HCT116 (cell line): ENCODE measurements at places on chromosomes 3 and 15.

GRCh38 chr3:10594915-10595314, 89.5 kb upstream of the ATP2B2 start:
- H3K4me3 ChIP-seq: no peak overlapping the region
- peaks cover 41% of the 10 kb centered on the region for H3K27me3 ChIP-seq
- peak; percentile 62 for DNase-seq
- no peak overlapping the region for H3K27ac ChIP-seq

- H3K27ac ChIP-seq: no peak overlapping the region
- H3K27me3 ChIP-seq: no peaks in the 10 kb centered on the region
- H3K4me3 ChIP-seq: no peak overlapping the region
- H3K4me1 ChIP-seq: no peaks in the 10 kb centered on the region
- DNase-seq: no peak
- no peaks in the 10 kb centered on the region for H3K36me3 ChIP-seq
Measured at GRCh38 chr3:24457719-24458118, 36.9 kb downstream of the THRB start.

DNA sequence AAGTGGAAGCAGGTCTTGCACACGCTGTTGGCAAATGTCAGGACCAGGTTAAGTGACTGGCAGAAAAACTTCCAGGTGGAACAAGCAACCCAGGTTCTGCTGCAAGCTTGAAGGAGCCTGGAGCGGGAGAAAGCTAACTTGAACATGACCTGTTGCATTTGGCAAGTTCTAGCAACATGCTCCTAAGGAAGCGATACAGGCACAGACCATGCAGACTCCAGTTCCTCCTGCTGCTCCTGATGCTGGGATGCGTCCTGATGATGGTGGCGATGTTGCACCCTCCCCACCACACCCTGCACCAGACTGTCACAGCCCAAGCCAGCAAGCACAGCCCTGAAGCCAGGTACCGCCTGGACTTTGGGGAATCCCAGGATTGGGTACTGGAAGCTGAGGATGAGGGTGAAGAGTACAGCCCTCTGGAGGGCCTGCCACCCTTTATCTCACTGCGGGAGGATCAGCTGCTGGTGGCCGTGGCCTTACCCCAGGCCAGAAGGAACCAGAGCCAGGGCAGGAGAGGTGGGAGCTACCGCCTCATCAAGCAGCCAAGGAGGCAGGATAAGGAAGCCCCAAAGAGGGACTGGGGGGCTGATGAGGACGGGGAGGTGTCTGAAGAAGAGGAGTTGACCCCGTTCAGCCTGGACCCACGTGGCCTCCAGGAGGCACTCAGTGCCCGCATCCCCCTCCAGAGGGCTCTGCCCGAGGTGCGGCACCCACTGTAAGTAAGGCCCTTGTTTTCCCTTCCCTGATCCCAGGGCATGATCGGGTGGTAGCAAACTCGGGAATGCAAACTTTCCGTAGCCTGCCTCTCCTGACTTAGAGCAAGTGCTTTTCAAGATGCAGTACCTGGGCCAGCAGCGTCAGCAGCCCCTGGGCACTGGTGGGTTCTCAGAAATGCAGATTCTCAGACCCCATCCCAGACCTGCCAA, 759 bp downstream of the GALNT15 start:
- no peak overlapping the region for H3K27ac ChIP-seq
- no peaks in the 10 kb centered on the region for H3K36me3 ChIP-seq
- H3K4me3 ChIP-seq: no peak overlapping the region
- no peaks in the 10 kb centered on the region for H3K27me3 ChIP-seq
- peaks cover 9% of the 10 kb centered on the region; the same call in 1 of the 2 replicates for H3K4me1 ChIP-seq

- H3K4me1 ChIP-seq: no peaks in the 10 kb centered on the region
- DNase-seq: no peak
- H3K4me3 ChIP-seq: no peak overlapping the region
- H3K27ac ChIP-seq: no peak overlapping the region
- no peaks in the 10 kb centered on the region for H3K36me3 ChIP-seq
Measured at GRCh38 chr3:35320646-35321407, 318.5 kb upstream of the ARPP21 start.

- H3K27ac ChIP-seq: no peak overlapping the region
- no peaks in the 10 kb centered on the region for H3K36me3 ChIP-seq
- DNase-seq: no peak
Measured at GRCh38 chr3:174199696-174200095, 659.4 kb upstream of the NAALADL2 start.

GRCh38 chr3:39118079-39118478, 10.6 kb downstream of the TTC21A start:
- no peaks in the 10 kb centered on the region for H3K36me3 ChIP-seq
- no peak overlapping the region for H3K27ac ChIP-seq
- no peak overlapping the region for H3K4me3 ChIP-seq
- DNase-seq: no peak

DNA sequence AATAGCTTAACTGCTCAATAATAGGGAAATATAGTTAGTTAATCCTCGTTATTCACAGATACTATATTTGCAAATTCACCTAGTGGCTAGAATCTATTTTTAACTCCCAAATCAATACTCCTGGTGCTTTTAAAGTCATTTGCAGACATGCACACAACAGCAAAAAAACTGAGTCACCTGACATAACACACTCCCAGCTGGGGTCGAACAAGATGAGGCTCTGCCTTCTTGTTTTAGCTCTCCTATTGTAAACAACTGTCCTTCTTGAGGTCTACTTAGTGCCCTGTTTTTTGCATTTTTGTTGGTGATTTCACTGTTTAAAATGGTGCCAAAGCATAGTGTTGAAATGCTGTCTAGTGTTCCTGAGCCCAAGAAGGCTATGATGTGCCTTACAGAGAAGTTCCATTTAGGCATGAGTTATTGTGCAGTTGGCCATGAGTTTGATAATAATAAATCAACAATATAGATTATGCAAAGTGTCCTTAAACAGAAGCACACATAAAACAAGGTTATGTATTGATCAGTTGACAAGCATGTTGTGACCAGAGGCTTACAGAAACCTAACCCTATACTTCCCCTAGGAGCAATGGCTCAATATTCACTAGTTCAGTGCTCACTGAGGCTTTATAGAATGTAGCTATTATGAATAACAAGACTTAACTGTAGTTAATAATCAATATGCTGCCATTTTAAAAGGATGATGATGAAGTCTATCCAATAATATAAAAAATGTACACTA, 18.6 kb downstream of the MAP3K13 start:
- H3K36me3 ChIP-seq: no peaks in the 10 kb centered on the region
- no peak for DNase-seq

DNA sequence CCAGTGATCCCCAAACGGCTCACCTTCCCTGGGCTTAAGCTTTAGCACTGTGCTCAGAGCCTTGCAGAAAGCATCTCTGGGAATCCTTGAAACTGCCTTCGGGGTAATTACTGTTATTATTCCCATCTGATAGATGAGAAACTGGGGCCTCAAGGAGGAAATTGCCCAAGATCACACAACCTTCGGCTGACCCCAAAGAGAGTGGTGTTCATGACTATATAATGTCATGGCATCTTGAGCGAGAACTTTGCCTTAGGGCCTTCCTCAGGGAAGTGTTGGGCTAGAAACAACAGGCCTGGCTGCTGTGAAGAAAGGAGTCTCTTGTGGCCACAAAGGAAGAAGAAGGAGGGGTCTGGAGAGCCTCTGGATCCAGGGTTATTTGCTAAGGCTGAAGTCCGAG, 388.7 kb upstream of the CFAP20DC start:
- no peak overlapping the region for H3K27ac ChIP-seq
- peaks cover 37% of the 10 kb centered on the region for H3K27me3 ChIP-seq

DNA sequence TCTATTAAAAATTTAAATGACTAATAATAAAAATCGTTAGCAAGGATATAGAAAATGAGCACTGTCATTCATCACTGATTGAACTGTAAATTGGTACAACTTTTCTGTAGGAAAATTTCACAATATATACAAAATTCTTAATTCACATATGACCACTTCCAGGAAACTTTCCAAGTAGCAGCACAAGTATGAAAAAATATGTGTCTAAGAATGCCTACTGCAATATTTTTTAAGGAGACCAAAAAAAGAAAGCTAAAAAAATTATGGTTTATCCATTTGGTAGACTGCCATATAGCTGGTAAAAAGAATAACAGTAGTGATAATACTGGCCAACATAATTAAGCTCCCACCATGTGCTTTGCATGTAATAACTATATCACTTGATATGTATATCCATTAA, 59.2 kb downstream of the KLHL6 start:
- no peaks in the 10 kb centered on the region for H3K27me3 ChIP-seq
- H3K4me1 ChIP-seq: no peaks in the 10 kb centered on the region
- no peak for DNase-seq
- H3K36me3 ChIP-seq: no peaks in the 10 kb centered on the region

GRCh38 chr3:140386357-140387100, 291.3 kb upstream of the TRIM42 start:
- no peaks in the 10 kb centered on the region for H3K4me1 ChIP-seq
- DNase-seq: no peak
- H3K36me3 ChIP-seq: no peaks in the 10 kb centered on the region

DNA sequence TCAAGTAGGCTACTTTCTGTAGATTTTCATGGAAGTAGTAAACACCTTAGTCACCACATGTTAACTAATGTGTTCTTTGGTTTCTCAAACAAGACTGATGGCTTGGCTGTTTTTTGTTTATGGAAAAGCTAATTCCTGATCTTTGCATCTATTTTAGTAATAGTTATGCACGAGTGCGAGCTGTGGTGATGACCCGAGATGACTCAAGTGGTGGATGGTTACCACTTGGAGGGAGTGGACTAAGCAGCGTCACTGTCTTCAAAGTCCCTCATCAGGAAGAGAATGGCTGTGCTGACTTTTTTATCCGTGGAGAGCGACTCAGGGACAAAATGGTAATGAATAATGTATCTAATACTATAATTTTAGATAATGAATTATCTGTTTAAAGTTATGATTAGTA, 46.6 kb downstream of the SPRED1 start:
- no peaks in the 10 kb centered on the region for H3K27me3 ChIP-seq
- no peaks in the 10 kb centered on the region for H3K36me3 ChIP-seq
- DNase-seq: no peak
- no peak overlapping the region for H3K4me3 ChIP-seq
- H3K27ac ChIP-seq: no peak overlapping the region

GRCh38 chr3:156576651-156577348, 21.9 kb upstream of the SSR3 start:
- H3K27ac ChIP-seq: no peak overlapping the region
- no peaks in the 10 kb centered on the region for H3K36me3 ChIP-seq
- no peaks in the 10 kb centered on the region for H3K4me1 ChIP-seq
- no peaks in the 10 kb centered on the region for H3K27me3 ChIP-seq

DNA sequence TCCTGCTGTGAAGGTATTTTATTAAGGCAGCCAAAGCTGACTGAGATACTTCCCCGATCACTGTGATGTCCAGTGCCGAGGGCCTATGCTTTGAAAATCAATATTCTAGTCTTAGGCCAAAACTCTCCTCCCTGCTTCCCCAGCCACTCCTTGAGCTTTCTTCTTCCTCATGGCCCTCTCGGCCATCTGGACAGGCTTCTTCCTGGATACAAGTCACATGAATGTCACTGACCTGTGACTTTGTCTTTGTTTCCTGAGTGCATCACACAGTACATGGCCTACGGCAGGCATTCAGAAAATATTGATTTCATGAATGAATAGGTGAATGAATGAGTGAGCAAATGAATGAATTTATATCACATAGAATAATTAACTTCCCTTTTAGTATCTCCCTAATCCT, 24.6 kb upstream of the HES1 start:
- no peaks in the 10 kb centered on the region for H3K36me3 ChIP-seq
- H3K27me3 ChIP-seq: peaks cover 4% of the 10 kb centered on the region; the same call in 1 of the 2 replicates
- peaks cover 13% of the 10 kb centered on the region; the same call in 1 of the 2 replicates for H3K4me1 ChIP-seq
- H3K4me3 ChIP-seq: no peak overlapping the region

DNA sequence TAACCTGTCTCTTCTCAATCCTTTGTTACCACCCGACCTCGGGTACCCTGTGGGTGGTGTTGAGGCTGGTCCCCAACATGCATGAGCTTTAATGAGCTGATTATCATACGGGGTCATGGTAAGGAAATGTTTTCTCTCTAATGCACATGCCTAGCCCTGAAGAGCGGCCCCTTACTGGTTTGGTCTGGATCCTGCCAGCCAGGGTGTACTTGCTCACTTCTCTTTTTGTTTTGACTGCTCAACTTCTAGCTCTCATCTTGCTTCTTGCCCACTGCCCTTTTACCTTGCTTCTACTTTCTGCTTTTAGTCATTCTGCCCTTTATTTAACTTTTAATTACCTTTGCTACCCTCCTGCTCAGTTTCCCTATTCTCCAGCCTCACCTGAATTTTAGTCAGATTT, 44.3 kb upstream of the ACAD9 start:
- no peaks in the 10 kb centered on the region for H3K36me3 ChIP-seq
- DNase-seq: no peak
- H3K27me3 ChIP-seq: no peaks in the 10 kb centered on the region

DNA sequence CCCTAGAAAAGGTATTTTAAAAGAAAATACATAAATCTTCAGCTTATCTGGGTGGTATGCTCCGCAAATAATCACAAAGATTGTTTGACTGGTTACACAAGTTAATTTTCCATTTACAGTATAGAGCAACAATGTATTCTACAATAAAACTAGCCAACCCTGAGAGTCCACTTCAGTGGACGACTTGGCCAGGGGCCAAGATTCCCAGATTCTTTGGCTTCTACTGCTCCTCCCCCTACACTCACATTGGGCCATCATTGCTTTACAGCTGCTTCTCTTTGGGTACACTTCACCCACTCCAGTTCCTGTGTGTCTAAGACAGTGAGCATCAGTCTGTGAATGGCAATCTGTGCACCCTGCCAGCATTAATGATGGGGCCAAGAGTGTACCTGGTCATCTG, 17.2 kb upstream of the PRICKLE2 start:
- H3K27ac ChIP-seq: no peak overlapping the region
- no peak for DNase-seq
- peaks cover 27% of the 10 kb centered on the region; the same call in 1 of the 2 replicates for H3K27me3 ChIP-seq
- no peaks in the 10 kb centered on the region for H3K36me3 ChIP-seq

- peaks cover 13% of the 10 kb centered on the region for H3K4me1 ChIP-seq
- no peaks in the 10 kb centered on the region for H3K36me3 ChIP-seq
- no peak overlapping the region for H3K4me3 ChIP-seq
- DNase-seq: no peak
Measured at GRCh38 chr3:5384557-5385236, 197.2 kb downstream of the EDEM1 start.

DNA sequence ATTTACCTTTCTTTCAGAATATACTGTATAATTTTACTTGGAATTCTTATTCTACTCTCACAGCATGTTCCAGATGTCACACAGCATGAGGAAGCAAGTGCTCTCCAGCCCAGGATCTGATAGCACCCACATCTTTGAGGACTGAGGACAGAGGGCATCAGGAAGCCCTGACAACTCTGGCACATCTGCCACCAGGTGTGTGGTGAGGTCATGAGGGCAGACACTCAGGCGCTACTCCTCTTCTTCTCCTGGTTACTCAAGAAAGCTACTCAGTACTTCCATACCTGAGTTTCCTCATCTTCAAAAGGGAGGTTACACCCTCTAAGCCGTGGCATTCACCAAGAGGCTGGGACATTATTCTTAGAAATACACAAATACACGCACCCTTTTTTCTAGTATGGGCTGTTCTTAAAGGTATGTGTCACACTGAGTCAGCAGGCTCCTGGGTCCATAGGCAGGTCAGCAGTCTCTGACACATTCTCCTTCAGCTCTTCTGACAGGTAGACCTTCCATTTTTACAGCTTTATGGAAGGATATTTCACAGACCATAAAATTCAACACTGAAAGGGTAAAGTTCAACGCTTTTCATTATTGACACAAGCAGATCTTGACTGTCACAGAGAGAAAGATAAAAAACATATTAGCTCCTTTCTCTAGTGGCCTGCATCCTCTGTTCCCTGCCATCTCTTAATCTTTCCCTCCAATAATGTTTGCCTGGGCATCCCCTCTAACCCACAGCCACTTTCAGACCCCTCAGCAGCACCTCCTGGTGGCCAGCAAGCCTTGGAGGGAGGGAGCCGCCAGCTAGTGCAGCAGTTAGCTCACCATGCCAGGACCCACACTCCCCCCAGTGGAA, 103.2 kb upstream of the TJP1 start:
- H3K4me1 ChIP-seq: peaks cover 68% of the 10 kb centered on the region
- H3K27ac ChIP-seq: peak overlapping the region; percentile 61; the same call in 1 of the 2 replicates
- H3K36me3 ChIP-seq: no peaks in the 10 kb centered on the region
- peak; percentile 71 for DNase-seq
- no peaks in the 10 kb centered on the region for H3K27me3 ChIP-seq
